ENCODE measurements at places on chromosomes 12 and 14. TPM values are rescaled to one million over a fixed set of nuclear protein-coding genes. Genes with fewer than 3 reads are reported as not detected.

A2ML1 gene
- total RNA-seq, result not detected

CISTR gene
- total RNA-seq, result not detected

ZFP36L1 gene
- total RNA-seq, result 70.2 TPM

ACOT4 gene
- total RNA-seq, result 0.38 TPM

C12orf75 gene
- 22.5 TPM for total RNA-seq

SRRM4 gene
- not detected for total RNA-seq

ADAM20 gene
- total RNA-seq, result 0.65 TPM

PIANP gene
- total RNA-seq, result not detected

PPP1R3E gene
- 5.3 TPM for total RNA-seq

PRB2 gene
- total RNA-seq, result not detected

CLEC4A gene
- not detected for total RNA-seq

SLC10A1 gene
- not detected for total RNA-seq

REM2 gene
- not detected for total RNA-seq

CPSF6 gene
- total RNA-seq, result 35.2 TPM

OR6C1 gene
- not detected for total RNA-seq

C12orf57 gene
- 91.1 TPM for total RNA-seq

MTERF2 gene
- total RNA-seq, result 4.9 TPM

NFATC4 gene
- 11.4 TPM for total RNA-seq

LRTM2 gene
- 0.10 TPM for total RNA-seq

TSPAN11 gene
- 16.5 TPM for total RNA-seq

MMP14 gene
- 400 TPM for total RNA-seq

BIN2 gene
- not detected for total RNA-seq

USP30 gene
- total RNA-seq, result 14.4 TPM

Measured in vein endothelial cell (primary cell).